Activated CD4-positive, alpha-beta T cell treated with anti-CD3 and anti-CD28 coated beads for 36 hours (primary cell): ENCODE measurements at places on chromosomes 13 and 19. TPM values are rescaled to one million over a fixed set of nuclear protein-coding genes. Genes with fewer than 3 reads are reported as not detected.

Gene FCER2
- total RNA-seq, result 2.6 TPM

Gene ACER1
- not detected for total RNA-seq

DNA sequence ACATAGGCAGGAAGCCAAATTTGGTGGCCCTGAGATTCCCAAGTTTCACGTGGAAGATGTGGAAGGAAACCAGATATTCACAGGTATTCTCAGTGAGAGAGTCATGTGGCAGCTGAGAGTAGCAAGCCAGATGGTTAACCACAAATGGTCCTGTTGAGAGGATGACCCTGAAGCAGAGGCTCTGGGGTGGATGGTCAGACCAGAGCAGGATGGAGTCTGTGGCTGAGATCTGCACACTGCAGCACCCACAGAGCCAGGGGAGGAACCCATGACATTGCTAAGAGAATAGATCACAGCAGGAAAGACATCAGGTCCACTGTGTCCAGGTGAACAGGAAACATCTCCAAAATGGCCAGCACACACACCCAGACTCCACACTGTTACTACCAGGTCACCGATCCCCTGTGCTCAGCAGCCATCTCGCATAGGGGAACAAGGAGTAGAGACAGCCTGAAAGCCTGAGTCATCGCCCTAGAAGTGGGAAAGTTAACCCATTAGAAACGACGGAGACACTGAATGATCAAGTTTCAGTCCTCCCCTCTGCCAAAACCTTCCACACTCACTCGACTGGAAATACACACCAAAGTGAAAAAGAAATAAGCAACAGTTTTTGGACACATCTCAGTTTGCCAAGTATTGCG is 160.0 kb downstream of the RBM26 start:
- DNase-seq, result no peak

DNA sequence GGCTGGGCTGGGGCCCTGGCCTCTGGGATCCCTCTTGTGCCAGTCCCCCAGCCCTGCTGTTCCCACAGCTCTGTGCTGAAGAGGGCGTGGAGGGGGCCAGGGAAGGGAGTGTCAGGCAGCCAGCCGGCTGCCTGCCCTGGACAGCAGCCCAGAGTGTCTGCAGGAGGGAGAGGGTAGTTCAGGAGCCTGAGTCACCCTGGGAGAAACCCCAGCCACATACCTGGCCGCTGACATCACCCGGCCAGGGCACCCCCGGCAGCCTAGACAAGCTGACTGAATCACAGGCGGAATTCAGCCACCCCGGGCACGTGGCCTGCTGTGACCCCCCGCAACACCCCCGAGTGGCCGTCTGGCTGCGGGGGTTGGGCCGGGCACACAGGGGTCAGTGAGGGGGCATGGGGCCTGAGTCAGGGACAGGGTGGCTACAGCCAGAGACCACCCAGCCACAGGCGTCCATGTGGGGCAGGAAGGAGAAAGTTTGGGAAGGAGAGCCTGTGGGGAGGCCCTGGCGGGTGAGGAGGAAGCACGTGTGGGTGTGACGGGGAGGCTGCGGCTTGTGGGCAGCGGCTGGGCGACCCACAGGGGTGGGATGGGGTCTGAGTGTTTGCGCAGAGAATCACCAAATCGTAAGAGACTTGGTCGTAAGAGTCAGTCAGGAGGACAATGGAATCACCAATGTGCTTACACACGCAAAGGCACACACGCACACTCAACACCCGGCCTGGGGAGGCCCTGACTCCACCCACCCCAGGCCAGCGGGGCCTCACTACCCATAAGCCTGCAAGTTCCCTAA is 11.9 kb upstream of the FOSB start:
- peak; percentile 84 for DNase-seq

Gene CABP5
- total RNA-seq, result not detected

GRCh38 chr13:110216398-110217041 is 90.4 kb downstream of the COL4A1 start:
- no peak for DNase-seq

DNA sequence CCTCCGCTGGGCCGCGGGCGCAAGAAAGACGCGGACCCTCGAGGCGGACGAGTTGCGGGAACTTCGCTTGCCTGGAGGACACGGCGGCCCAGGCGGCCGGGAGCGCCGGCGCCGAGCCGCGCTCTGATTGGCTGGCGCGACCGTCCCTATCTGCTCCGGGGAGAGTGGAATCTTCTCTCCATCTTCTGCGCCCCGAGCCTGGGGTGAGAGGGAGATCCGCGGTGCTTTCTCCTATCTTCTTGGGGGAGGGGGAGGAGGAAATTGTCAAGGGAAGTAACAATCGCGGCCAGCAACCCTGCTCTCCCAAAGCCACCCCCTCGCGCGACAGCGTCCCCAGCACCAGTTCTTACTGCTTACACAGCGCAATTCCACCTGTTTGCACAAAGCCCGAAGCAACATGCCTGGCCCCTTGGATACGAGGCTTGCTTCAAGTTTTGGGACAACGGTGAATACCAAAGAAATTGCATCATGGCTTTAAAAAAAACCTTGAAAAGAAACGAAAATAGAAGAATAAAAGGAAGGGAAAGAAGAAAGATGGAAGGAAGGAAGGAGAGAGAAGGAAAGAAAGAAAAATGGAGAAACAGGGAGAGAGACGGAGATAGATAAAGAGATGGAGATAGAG is 4.8 kb downstream of the SOX21 start:
- peak; percentile 29 for DNase-seq

- no peak for DNase-seq
Measured at GRCh38 chr13:98471934-98472333, 105.0 kb downstream of the STK24 start.

Gene AP1M2
- not detected for total RNA-seq

GRCh38 chr13:77267362-77267761 is 59.5 kb downstream of the MYCBP2 start:
- no peak for DNase-seq

GRCh38 chr13:106133025-106133424 is 402.4 kb downstream of the EFNB2 start:
- no peak for DNase-seq

DNA sequence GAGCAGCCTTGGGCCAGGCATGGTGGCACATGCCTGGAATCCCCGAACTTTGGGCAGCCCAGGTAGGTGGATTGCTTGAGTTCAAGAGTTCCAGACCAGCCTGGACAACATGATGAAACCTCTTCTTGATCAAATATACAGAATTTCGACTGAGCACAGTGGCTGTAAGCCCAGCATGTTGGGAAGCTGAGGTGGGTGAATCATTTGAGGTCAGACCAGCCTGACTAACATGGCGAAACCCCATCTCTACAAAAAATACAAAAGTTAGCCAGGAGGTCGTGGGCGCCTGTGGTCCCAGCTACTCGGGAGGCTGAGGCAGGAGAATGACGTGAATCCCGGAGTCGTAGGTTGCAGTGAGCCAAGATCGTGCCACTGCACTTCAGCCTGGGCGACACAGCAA is 8.0 kb upstream of the NLRP7 start:
- DNase-seq, result no peak

DNA sequence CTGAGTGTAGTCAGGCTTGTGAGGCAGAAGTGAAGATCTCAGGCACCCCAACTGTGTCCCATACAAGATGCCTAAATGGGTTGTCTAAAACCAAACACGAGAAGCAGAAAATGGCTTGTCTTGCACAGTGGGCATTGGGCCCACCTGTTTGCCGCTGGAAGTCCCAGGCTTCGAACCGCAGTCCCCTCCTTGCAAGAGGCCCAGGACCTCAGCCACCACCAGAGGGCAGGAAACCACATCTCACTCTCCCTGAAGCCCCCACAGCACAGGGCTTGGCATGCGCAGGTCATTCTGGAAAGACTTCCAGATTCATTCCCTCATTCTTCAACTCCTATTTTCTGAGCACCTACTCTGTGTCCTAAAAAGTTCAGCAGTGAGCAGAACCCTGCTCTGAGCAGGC is 973.7 kb downstream of the UQCRFS1 start:
- no peak for DNase-seq

DNA sequence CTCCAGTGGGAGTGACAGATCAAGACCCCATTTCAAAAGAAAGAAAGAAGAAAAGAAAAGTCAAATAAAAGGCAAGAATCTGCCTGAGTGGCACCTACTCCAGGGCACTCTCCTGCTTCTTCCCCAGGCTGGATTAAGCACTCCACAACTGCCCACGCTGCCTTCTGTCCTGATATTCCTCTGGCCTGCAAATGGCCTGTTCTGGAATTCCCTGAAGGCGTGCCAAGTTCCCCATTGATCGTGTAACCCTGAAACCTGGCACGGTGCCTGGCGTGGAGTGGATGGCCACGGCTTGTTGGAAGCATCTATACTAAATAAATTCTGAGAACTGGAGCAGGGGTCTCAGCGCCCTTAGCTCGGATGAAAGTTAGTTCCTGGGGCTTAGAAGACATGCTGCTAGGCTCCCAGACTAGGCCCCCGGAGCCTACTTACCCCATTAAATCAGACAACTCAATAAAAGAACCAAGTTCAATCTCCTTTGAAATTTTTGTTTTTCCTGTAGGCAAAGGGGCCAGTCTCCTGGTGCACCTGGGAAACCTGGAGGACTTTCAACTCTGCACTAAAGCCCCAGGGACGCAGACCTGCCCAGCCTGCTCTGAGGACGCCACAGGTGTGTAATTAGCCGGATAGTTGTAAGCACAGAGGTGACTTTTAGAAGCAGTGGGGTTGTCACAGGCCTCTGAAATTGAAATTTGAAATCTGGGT is 21.9 kb downstream of the ANKRD27 start:
- no peak for DNase-seq

DNA sequence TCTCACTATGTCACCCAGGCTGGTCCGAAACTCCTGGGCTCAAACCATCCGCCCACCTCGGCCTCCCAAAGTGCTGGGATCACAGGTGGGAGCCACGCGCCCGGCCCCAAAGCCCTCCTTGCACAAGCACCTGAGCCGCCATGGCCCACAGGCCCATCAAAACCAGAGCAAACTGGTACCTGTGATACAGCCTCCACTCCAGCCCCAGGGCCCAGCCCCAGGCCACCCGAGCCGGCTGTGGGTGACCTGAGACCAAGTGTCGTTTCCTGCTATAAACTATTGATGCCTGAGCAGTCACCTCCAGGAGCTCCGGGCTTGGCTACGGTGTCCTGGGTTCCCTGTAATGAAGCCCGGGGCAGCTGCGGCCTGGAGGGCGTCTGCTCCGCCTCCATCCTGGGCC is 9.7 kb upstream of the PTBP1 start:
- no peak for DNase-seq

Gene VSTM1
- total RNA-seq, result not detected

Gene COL4A1
- not detected for total RNA-seq

Gene PDX1
- not detected for total RNA-seq

- no peak for DNase-seq
Measured at GRCh38 chr13:111920932-111921705, 145.8 kb upstream of the SOX1 start.

DNA sequence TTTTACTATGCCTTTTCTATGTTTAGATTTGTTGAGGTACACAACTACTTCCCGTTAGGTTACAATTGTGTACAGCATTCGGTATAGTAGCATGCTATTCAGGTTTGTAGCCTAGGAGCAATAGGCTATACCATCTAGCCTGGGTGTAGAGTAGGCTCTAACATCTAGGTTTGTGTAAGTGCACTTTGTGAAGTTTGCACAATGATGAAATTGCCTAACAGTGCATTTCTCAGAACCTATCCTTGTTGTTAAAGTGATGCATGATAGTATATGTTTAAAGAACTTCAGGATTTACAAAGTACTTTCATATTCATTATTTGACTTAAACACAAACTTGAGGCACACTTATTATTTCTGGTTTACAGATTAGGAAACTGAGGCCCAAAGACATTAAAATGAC is 11.5 kb upstream of the SERPINE3 start:
- no peak for DNase-seq

- peak; percentile 77 for DNase-seq
Measured at GRCh38 chr13:40187841-40188591, 478.4 kb downstream of the FOXO1 start.

Gene WTIP
- total RNA-seq, result 1.0 TPM

Gene DENND1C
- 56.3 TPM for total RNA-seq

DNA sequence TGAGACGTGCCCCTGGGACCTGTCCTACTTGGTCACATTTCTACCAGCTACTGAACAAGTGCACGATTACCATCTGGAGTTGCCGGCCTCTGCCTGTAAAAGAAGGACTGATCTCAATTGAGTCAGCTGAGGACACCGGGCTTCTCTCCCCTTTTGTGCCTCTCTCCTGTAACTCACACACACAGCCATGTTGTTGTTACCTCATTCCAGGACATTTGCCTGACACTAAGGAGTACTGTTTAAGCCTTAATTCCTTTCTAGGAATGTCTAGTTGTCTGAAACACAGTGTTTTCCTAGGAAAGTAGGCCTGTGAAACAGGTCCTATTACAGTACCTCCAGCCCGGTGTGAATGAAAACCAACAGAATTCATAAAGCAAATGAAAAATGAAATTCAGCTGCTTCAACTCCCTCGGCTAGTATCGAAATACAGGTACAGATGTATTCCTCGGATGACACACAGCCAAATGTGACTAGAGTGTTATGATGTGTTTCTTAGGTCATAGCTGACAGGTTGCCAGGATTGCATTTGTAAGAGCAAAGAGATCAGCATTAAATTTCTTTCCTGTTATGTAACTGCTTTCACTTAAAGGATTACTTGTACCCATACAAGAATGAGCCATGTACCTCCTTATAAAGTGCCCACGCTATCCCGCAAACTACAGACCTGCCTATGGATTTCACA is 152.0 kb upstream of the IRS2 start:
- no peak for DNase-seq

DNA sequence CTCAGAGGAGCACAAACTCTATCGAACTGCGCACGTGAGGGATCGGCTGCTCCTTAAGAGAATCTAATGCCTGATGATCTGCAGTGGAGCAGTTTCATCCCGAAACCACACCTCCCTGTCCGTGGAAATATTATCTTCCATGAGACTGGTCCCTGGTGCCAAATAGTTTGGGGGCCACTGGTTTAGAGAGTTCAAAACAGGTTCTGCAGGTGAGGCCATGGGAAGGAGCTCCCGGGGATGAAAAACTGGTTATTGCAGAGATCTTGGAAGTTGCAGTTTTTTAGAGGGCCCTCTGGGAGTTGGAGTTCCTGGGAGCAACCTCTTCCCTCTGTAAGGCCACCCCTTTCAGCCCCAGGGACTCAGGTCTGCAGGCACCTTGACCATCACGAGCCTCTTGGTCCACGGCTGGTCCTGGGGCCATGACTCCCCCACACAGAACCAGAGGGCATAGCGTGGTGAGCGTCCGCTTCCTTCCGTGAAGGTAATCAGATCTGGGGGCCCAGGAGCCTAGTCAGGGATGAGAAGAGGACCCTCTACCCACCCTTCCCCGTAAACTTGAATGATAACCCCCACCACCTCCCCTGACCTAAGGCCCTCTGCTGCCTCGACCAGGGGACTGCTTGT is 5.2 kb downstream of the IRF3 start:
- DNase-seq, result no peak

Gene PNKP
- total RNA-seq, result 65.7 TPM

GRCh38 chr19:13823256-13823655 is 28.0 kb downstream of the ZSWIM4 start:
- DNase-seq, result no peak

GRCh38 chr19:21362291-21362690 is 3.5 kb downstream of the ZNF738 start:
- no peak for DNase-seq
